Immature natural killer cell (primary cell): ENCODE measurements at places on chromosomes 12 and 14.

GRCh38 chr14:100873096-100873482, 30.4 kb downstream of the RTL1 start:
- DNase-seq = no peak

DNA sequence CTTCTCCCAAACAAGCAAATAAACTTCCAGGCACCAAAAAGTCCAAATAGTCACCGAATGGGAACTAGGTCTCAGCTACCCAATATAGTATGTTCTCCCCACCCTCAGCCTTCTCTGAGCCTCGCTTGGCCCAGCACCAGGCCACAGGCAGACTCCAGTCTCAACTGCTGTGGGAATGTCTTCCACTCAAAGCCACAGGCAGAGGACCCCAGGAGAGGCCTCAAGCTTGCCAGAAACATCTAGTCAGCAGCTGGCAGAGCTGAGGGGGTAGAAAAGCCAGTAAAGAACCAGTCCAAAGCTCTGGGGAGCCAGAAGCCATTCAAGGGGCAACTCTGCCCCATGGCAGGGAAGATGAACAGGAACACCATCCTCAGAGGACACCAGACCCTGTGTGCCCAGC, 41.8 kb downstream of the FMNL3 start:
- no peak for DNase-seq

- peak; percentile 21 for DNase-seq
Measured at GRCh38 chr12:47889040-47889439, 15.8 kb downstream of the VDR start.

- peak; percentile 9 for DNase-seq
Measured at GRCh38 chr12:120639771-120640721, at the start of gene CABP1. Gene CABP1, plus strand, starts transcription at chr12:120640626. Its CDS starts 60 bp downstream, at chr12:120640686.

- DNase-seq = no peak
Measured at GRCh38 chr12:29299633-29300032, 81.3 kb downstream of the ERGIC2 start.

- no peak for DNase-seq
Measured at GRCh38 chr12:73947326-73948026, 590.2 kb upstream of the ATXN7L3B start.

- DNase-seq = no peak
Measured at GRCh38 chr14:55451950-55452349, 11.5 kb upstream of the TBPL2 start.

DNA sequence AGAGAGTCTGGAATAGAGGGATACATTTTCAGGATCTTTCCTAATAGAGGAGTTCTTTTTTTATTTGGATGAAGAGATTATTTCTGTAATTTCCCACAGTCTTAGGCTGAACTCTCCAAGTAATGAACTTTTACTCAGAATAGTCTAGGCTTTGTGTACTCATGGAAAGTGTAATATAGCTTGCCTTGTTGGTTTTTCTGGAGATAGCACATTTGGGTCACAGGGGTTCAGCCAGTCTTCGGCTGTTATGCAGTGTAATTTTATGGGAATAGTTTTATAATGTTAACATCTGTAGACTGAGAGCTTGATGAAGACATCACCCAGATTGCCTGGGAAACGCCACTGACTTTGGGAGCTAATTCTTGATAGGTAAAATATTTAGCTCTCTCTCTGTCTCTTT, 450.8 kb downstream of the RAD51B start:
- DNase-seq = no peak

- no peak for DNase-seq
Measured at GRCh38 chr12:89474615-89475014, 50.0 kb downstream of the GALNT4 start.

DNA sequence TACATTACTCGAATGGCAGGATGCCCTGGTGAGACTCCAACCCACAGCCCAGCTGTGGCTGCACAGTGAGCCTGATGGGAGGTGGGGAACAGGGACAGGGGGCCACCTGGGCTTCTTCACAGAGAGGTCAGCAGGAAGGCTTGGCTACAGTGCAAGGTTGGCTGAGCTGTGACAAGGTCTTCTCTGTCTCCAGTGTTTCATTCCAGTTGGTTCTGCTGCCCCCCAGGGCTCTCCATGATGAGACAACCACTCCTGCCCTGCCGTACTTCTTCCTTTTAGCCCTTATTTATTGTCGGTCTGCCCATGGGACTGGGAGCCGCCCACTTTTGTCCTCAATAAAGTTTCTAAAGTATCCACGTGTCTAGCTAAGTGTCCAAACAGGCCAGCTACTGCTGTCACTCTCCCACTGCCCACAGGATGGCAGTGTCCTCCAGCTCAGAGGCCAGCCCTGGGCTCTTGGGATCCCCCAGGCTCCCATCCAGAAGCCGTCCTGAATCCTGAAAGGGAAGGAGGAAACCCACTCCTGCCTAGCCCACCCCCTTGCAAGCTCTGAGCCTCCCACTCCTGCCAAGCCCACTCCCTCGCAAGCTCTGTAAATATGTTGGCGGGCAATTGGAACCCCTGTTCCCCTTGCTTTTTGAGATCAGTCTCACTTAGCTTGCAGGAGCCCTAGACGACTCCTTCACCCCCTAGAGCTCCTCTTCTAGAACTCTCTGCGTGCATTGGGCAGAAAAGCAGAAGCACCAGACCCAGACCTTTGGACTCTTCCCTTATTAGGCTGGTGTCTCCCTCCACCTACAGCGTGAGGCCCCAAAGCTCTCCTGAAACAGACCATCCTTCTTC, 5.4 kb downstream of the C1QL4 start:
- no peak for DNase-seq

DNA sequence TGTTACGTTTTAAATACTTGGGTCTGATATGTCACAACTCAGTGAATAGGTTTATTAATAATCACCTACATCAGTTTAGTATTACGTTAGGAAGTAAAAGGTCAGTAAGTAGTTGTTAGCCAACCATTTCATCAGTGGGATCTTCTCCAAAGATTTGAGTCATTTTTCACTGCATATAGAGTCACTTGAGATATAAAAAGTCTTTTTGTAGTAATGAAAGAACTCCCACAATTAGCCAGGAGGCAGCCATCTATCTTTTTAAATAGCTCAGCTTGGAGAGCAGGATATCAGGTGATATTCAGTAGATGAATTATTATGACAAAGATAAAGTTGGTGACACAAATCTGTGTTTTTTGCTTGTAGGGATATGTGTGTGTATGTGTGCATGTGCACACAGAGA, 309.3 kb downstream of the PDZRN4 start:
- DNase-seq = no peak

GRCh38 chr12:72081777-72082176, 143.1 kb downstream of the TPH2 start:
- no peak for DNase-seq

DNA sequence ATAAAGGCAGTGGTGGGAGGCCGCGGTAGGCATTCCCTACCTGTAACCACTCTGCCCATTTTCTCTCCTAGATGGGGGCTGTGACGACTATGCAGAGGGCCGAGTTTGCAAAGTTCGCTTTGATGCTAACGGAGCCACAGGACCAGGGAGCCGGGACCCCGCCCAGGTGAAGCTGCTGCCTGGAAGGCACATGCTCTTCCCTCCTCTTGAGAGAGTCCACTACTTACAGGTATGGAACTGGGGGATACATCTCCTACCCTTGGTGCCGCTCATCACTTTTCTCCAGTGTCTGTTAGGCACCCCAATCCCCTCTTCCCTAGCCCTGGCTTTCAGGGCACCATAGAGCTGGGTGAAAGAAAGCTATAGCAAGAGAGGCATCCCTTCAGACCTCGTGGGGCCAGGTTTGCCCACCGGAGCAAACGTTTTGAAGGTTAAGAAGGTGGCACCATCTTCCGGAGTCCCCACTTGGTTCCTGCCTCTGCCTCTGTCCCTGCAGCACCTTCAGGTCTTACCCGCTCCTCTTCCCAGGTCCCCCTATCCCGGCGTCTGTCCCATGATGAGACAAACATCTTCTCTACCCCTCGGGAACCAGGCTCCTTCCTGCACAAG, 2.0 kb upstream of the P3H3 start:
- DNase-seq = no peak

DNA sequence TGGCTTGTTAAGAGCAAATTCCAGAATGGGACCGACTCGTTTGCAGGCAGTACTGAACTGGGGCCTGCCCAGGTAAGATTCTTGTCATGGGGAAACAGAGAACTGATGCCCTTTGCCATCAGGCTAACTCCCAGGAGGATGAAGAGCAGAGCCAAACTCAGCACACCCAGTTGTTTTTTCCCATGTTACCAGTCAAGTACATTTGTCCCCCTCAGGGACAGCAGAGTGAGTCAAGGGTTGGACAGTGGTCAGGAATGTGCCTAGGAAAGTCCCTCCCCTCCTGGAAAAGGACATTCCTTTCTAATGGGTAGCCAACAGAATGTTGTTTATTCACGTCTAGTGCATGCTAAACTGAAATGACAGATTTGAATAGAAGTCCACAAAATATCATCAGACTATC, 1.6 kb downstream of the ART4 start:
- DNase-seq = no peak

- DNase-seq = no peak
Measured at GRCh38 chr14:77268989-77269600, 1.9 kb downstream of the NGB start.

- no peak for DNase-seq
Measured at GRCh38 chr12:63238892-63239291, 87.9 kb upstream of the AVPR1A start.

- no peak for DNase-seq
Measured at GRCh38 chr14:93083917-93084316, 31.8 kb downstream of the ITPK1 start.

DNA sequence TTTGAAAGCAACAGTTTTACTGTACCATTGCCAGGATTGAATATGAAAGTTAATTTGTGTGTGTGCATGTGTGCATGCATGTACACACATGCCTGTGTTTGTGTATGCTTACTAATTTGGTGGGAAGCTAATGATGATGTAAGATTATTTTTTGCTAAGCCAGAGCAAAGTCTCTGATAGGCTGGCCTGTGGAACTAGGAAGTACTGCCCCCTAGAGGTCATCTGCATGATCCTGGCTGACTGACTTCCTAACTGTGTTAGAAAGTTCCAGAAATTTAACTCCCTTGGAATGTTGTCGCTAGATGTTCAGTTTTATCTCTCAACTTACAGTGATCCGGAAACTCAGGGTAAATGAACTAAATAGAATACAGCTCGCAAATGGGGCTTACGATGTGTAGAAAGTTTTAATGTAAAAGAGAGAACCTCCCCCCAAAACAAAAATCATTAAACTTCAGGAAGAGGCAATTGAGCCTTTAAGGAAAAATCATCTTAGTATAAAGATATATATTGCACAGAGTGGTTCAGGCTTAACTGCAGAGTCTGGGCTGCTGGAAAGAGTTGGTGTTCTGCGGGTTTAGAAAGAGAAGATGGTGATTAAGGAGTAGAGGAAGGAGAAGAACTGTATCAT, 34.3 kb upstream of the SLC38A1 start:
- DNase-seq = peak; percentile 64

DNA sequence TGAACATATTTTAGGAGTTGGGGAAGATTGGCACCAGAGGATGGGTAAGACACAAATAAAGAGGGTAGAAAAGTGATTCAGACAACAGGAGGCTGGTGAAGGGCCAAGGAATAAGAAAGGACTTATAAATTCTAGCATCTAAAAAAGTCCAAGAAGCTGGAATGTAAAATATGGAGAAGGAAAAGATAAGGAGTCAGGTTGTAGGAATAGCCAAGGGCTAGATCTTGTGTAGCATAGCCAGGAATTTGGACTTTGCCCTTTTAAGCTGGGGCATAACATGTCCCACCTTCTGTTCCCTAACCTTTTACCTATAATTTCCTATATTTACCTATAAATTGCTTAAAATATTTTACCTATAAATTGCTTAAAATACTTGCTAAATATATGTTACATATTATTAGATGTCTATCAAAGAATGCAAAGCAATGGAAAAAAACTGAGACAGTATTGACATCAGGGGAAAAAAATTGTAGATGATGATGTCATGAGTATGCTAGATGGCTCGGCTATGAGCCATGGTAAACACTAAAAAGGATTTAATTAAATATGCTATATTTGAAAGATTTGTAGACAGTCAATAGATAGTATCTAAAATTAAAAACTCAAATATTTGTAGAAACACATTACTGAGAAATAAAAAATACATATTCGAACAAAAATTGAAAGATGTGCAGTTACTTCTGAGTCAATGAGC, 99.7 kb upstream of the PLEKHG7 start:
- DNase-seq = no peak

- DNase-seq = no peak
Measured at GRCh38 chr12:95528431-95528830, 22.8 kb downstream of the USP44 start.

GRCh38 chr12:80443974-80444666, at the start of gene PTPRQ:
Gene PTPRQ, plus strand, starts transcription at chr12:80444235. Its CDS starts 111 bp downstream, at chr12:80444346.
- no peak for DNase-seq

DNA sequence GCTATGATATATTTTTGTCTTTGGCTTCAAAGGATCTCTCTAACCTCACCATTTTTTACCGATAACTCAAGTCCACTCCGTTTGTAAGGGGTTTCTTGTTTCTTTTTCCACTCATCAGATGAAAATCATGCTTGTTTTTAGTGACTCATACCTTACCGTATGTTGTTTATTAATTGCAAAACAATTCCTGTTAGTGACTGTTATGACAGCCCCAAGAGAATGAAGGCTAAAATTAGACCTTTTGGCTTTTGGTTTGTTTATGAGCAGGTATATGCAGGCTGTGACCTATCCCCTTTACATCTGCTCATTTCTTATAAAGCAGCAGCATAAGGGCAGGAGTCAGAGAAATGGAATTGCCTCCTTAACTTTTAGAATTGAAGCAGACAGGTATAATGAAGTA, 319.8 kb downstream of the CEP128 start:
- DNase-seq = no peak

- no peak for DNase-seq
Measured at GRCh38 chr14:75339059-75339458, 60.4 kb downstream of the FOS start.

DNA sequence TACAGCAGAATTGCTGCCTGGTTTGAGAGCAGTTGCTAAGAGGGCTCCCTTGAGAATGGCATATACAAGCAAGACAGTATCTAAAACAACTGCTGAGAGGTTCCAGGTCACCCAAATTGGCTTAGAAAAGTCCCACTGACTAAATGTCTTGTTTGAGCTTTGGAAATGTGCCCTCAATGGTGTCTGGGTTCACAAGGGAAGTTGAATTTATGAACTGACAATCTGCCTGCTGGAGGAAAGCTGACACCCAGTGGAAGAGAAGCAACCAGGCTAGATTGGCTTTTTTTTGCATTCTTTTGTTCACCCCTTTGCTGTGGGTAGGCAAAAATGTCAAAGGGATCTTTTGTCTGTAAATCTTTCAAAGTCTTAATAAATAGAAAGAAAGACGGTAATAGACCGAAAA, 44.6 kb upstream of the NPFF start:
- no peak for DNase-seq
